Smooth muscle cell of the brain vasculature (primary cell): ENCODE measurements at places on chromosomes 11 and 22.

- no peak for DNase-seq
These were observed 94.9 kb downstream of the MICAL2 start for GRCh38 chr11:12205330-12205729.

DNA sequence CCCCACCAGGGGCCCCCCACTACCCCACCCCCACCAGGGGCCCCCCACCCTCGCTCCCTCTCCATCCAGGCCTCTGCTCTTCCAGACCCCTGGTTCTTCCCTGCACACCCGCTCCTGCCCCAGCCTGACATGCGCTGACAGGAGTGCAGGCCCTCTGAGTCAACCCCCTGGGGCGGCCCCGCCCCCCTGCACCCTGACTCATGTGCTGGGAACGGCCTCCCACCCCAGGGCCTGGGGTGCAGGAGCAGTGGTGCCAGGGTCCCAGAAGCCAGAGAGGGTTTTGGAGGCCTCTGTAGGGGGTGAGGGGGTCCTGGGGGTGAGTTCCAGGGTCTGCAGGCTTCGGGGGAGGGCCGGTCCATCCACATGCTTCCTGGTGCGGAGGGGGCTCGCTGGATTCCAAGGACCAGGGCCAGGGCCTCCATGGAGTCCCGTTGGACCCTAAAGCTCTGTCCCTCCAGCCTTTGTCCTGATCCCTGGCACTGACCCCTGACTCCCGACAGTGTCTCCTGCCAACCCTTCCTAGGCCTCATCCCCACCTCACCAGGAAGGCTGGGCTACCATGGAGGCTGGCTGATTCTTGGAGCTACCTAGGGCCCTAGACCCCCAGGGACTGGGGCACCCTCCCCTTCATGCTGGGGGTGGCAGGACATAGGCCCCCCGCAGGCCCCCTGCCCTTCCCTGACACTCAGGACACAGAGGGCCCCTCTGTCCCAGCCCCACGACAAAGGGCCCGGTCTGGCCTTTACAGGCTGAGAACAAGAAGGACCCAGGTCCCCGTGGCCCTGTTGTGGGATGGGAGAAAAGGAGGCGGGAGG, 583 bp upstream of the PKP3 start:
- no peak for DNase-seq

DNA sequence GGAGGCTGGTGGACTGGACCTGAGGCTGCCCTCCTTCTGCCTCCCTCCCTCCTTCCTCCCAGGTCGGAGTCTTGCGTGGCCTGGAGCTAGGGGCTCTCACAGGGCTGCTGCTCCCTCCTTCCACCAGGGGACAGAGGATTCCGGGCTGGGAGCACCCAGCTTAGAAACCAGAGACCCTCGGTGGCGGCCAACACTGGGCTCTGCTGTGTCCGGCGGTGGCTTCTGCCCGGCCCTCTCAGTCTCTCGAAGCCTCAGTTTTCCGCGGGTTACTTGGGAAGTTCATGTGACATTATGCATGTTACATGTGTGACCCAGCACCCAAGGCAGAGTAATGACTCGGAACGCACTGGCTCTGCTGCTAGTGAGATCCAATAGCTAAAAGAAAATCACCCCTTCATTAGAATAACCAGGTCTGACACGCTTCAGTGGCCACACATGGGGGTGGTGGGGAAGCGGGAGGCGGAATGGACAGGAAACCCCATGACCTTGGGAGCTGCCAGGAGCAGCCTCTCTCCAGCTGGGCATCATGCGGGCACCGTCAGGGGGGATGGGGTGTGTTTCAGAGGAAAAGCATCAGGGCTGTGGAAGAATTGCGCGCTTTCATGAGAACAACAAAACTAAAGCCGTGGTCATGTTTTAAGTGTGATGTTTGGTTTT, 5.9 kb upstream of the MRGPRG start:
- no peak for DNase-seq

DNA sequence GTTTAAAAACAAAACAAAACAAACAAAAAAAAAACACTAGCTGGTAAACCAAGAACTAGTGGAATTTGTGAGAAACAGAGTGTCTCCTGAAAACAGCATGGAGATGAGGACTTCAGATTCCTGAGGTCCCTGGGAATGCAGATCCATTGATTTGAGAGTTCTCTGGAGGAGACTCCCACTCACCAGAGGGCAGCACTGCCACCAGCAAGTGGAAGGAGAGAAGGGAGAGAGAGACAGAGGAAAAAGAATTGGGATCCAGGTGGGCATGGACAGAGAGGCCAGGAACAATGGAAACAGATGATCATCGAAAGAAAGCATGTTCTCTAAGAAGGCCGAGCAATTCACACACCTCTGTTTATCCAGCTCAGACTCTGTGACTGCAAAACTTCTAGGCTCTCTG, 31.8 kb downstream of the ETS1 start:
- DNase-seq, result no peak

DNA sequence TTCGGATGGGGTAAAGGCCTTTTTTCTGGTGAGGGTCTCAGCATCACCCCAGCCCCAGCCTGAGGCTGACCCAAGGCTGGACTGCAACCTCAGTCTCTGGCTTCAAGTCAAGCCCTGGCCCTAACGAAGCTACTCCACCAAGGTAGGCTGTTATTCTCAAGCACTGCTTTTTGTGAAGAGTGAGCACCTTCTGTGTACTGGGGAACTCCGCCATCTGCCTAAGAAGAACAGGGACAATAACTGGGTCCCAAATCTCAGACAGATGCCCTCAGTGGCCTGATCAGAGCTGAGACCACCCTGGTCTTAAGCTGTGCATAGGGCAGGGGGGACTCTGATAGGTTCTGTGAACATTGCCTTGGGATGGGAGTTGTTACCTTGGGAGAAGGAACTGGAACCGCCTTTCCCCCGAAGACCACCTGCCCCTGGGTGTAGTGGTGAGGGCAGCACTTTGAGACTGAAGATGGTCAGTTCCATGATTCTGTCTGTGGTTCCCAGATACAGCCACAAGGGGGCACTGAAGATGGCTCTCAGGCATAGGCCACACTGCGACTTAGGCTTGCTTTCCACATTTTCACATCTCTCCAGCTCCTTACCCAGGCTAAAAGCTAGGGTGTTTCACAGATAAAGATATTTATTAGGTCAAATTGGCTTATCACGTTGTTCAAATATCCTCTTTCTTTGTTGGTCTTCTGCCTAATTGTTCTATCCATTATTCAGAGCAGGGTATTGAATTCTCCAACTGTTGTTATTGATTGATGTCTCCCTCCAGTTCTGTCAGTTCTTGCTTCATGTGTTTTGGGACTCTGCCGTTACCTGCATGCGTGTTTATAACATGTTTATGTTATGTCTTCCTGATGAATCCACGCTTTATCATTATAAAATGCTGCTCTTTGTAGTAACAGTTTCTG, 11.8 kb upstream of the UVRAG start:
- DNase-seq, result peak; percentile 51
